Activated CD8-positive, alpha-beta memory T cell treated with anti-CD3 and anti-CD28 coated beads for 4 hours (primary cell): ENCODE measurements at places on chromosomes 2 and 18.

GRCh38 chr2:26877276-26877675 is 29.3 kb downstream of the DPYSL5 start:
- DNase-seq: no peak

DNA sequence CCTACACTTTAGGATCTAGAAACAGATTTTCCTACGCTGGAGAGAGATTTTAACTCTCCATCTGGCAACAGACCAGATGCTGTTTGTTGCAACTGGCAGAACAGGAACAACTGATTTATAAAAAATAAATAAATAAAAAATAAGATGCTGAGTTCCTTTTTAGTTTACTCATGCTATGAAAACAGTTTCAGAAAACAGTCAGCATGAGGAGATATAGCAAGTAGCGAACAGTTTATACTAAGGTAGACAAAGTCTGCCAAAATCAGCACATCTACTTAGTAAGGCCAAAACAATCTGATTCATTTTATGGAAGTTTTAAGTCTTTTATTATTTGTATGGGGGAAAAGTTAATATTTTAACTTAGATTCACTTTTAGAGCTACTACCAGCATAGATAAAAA is 974.0 kb upstream of the CNTNAP5 start:
- no peak for DNase-seq

DNA sequence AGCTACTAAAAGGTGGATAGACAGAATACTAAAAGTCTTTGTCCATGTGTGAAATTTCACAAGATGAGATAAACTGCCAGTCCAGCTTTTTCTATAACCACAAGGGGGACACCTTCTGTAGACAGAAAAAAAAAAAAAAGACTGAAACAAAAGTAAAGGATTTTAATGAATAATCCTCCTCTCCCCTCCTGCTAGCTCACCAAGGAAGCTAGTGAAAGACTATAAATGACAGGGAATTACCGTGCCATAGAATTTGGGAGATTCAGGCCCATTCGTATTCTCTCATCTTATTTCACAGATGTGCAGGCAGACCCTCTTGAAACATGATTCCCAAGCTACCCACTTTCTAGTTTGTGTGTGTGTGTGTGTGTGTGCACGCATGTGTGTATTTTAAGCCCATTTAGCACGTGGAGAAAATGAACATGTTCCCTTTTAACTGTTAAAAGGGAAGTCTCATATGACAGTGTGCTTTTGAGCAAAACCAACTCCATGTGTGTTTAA is 36.3 kb upstream of the SLC8A1 start:
- no peak for DNase-seq

GRCh38 chr2:216222650-216223352 is 113.7 kb downstream of the XRCC5 start:
- DNase-seq: no peak

DNA sequence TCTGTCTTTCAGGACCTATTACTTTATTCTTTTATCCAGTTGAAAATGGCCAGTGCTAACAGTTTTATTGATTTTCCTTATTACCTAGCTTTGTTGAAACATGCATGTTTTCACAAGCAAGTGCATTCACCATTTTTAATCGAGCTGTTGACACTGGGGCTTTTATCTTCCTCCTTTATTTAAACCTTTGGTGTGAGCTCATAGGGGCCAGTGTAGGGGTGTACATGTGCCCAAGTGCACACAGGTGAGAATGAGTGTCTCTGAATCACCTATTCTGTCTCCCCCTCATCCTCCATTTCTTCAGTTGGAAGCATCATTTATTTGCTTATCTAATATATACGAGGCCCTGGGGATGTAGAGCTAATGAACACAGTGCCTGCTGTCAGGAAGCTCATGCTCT is 199.1 kb downstream of the PRKCE start:
- DNase-seq: no peak

DNA sequence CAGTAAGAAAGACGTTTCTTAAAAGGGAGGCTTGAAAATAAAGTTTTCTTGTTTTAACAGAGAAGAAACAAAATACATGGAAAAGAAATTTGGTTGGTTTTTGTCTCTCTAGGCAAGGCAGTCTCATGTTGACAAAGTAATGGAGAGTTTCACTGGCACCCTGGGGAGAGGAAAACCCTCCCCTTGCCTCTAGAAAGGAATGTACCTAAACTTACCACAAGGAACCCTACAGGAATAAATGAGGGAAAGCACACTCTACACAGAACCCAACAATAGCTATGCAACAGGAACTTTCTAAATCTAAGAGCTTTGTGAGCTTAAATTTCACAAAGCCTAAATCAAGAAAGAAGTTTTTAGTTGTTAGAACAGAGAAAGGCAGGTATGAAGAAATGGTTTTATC is 37.0 kb downstream of the FIGN start:
- DNase-seq: no peak

GRCh38 chr18:48831113-48831759 is 119.5 kb downstream of the SMAD7 start:
- DNase-seq: no peak

GRCh38 chr2:159098361-159098760 is 129.9 kb downstream of the TANC1 start:
- DNase-seq: no peak
